ENCODE measurements at places on chromosomes 7 and 10.

DNA sequence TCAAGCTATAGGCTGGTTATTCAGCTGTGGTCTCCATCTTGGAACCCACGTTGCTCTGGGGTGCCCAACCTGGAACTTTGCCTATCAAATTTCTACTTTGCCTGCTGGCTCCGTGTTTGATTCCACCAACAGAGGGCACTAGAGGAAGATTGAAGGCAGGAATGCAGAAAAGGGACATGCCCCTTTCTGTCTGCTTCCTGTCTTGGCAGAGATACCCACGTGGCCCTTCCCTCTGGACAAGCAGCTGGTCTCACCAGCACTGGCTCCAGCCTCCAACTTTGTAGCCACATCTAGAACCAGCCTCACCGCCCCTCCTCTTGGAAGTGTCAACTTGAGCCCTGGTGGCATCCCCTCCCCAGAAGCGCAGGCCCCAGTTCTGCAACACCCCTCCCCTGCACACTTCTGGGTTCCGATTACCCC is 52.1 kb upstream of the ZNF438 start:
- peak; percentile 50 for DNase-seq

GRCh38 chr10:119221666-119222065 is 14.3 kb downstream of the GRK5 start:
- no peak for DNase-seq

DNA sequence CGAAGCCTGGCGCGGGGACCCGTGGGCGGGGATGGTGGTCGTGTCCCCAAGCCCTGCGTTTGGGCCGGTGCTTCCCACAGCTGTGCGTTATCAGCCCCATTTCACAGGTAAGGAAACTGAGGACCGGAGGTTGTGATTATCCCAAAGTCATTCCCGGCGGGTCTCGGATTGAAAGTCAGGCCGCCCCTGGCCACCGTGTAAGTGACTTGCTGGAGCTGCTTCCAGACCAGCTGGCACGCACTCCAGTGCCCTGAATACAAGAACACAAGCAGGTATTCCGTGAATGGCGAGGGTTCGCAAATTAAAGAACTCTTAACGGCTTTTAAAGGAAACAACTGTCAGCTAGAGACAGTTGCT is 675 bp upstream of the ATE1 start:
- no peak for DNase-seq

DNA sequence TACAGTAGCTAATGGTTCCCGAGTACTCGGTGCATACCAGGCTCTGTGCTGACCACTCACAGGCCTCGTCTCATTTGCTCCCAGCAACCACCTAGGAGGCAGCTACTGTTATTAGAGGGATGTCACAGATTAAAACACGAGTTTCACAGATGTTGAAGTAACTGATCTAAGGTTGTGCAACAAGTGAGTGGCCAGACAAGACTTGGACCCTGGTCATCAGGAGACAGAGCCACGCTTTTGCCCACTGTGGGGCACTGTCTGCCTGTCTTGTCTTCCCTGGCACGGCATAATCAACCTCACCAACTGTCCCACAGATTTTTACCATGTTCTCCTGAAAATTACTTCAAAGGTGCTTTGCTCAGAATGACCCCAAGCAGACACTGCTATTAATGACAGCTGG is 111.6 kb upstream of the HABP2 start:
- no peak for DNase-seq

- DNase-seq = peak; percentile 15
These were observed 55.5 kb upstream of the LHFPL3 start for GRCh38 chr7:104272767-104273384.

DNA sequence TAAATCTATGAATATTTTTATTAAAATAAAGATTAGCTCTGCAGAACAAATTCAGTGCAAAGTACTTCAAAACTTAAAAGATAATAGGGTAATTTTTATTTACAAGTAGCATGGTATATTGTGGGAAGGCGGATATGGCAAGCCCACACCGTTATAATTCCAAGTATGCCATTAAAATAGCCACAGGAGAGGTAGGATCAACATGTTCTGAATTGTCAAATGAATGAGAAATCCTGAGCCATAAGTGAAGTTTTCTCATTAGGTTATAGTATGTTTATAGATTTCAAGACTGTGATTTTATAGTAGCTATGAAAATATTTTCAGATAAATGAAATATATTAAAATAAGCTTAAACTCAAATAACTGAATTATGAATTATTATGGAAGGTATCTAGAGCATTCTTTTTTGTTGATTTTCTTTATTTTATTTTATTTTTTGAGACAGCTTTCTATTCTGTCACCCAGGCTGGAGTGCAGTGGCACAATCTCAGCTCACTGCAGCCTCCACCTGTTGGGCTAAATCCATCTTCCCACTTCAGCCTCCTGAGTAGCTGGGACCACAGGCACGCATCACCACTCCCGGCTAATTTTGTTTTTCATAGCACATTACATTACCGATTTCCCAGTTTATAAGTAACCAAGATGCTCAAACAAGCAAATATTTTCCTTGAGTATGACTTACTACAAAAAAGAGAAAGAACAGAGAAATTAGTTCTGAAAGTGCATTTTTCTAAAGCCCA is 956.6 kb downstream of the GATA3 start:
- no peak for DNase-seq

DNA sequence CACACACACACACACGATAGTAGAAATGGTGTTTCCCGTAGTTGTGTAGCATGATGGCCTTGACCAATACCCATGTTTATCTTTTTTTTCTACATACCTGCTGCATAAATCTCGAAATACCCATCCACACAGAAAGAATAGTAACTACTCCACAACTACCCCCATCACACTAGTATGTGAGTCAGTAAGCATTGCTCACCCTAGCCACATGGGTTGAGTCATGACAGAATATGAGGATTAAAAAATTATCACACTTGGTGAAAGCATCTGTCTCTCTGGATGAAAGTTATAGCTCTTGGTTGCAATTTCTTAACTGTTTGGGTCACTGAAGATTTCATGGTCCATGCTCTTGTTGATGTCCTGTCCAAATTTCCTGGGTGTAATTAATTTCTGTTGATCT is 103.4 kb upstream of the MDFIC start:
- DNase-seq = no peak

- DNase-seq = no peak
These were observed 104.5 kb downstream of the GRID1 start for GRCh38 chr10:86261941-86262687.

GRCh38 chr7:8221567-8221966 is 40.4 kb downstream of the ICA1 start:
- no peak for DNase-seq

DNA sequence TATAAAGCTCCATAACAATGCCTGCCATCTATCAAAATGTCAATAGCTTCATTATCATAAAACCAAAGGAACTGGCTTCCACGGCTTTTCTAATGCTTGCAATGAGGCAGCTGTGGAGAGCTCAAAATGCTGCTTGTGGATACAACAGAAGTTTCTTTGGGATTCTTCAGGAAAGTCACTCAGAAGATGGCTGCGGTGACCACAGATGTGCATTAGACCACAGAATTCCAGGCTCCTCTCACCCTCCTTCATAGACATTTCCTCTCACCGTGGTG is 77.2 kb downstream of the CDCA7L start:
- no peak for DNase-seq

DNA sequence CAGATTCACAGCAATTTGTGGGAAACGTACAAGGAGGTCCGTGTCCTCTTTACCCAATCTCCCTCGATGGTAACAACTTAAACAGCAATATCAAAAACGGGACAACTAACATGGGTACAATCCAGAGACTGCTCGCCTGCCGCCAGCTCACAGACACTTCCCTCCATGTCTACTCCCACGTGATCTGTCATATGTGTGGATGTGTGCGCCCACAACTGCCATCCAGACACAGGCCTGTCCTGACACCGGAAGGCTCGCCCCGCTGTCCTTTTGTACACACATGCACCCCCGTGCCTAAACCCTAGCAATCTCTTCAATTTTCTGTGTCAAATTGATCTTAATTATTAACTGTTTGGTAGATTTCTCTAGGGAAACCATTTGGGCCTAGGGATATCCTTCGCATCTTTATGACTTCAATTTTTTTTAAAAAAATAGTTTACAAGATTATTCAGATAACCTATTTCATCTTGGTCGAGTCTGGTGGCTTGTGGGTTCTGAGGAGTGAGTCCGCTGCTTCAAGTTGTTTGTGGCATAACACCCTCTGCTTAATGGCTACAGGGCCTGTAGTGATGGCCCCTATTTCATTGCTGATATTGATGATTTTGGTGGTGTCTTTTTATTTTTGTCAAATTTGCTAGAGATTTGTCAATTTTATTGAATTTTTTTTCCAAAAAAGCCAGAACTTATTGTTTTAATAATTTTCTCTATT is 260.6 kb downstream of the MAD1L1 start:
- no peak for DNase-seq

DNA sequence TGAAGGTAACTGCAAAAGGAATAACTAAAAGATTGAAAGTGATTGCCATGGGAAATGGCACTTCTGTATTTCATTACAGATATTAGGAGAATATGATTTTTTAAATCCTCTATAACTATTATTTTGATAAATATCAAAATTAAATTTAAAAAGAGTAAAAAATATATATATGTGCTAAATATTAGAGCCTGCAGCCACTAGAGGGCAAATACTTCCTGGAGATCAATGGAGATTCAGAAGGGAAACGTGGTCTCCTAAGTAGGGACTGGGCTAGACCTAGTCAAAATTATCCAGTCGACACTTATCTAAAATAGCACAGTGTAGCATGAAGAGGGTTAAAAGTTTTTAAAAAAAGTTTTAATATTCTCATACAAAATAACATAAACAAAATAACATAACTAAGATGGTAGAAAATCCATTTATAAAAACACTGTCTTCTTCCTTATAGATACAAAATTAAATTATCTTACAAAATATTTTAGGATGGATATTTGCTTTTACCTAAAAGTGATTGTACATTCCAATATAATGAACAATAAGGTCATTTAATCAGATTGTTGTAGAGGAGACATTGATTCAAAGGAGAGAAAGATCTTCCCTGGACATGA is 434.3 kb downstream of the MDFIC start:
- DNase-seq = no peak

DNA sequence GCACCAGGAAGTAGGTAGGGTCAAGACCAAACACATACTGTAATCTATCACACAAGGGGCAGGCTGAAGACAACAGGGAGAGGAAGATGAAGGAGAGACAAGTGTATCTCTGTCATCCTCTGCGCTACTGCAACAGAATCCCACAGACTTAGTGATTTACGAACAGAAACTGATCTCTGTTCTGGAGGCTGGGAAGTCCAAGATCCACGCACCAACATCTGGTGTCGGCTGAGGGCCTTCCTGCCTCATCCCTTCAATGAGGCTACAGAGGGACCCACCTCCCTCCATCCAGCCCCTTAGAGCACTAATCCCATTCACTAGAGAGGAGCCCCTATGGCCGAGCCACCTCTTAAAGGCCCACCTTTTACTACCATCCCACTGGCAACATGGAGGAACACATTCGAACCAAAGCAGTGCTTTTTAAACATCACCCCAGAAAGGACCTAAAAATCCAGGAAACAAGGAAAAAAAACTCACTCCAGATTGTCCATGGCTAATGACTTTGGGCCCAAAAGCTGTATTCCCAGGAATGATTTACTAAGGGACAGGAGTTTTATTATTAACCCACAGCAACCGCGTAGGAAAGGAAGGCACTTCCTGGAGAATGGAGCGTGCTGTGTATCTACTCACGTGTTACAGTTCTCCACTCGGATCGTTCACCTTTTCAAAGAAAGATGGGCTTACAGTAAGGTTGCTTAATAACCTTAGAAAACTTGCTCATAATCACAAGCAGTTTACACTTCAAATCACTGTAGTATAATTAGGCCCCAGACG is 4.2 kb downstream of the BNIP3 start:
- no peak for DNase-seq

GRCh38 chr10:99945263-99945662 is 64.5 kb downstream of the DNMBP start:
- DNase-seq = peak; percentile 71

GRCh38 chr10:88735661-88736060 is 24.2 kb upstream of the LIPN start:
- no peak for DNase-seq

- DNase-seq = no peak
These were observed 1.7 kb downstream of the LBX1 start for GRCh38 chr10:101227429-101228152.

DNA sequence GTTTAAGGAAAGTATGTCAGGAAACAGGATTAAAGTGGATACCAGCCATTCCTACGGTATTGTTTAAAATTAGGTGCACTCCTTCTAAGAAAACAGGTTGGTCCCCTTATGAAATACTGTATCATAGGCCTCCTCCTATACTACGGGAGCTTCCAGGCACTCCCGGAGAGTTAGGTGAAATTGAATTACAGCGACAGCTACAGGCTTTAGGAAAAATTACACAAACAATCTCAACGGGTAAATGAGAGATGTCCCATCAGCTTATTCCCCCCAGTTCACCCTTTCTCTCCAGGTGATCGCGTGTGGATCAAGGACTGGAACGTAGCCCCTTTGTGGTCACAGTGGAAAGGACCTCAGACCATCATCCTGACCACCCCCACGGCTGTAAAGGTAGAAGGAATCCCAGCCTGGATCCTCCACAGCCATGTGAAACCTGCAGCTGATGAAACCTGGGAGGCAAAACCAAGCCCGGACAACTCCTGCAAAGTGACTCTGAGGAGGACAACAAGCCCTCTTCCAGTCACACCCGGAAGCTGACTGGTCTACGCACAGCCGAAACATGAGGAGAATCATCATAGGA is 25.1 kb upstream of the GHITM start:
- no peak for DNase-seq

DNA sequence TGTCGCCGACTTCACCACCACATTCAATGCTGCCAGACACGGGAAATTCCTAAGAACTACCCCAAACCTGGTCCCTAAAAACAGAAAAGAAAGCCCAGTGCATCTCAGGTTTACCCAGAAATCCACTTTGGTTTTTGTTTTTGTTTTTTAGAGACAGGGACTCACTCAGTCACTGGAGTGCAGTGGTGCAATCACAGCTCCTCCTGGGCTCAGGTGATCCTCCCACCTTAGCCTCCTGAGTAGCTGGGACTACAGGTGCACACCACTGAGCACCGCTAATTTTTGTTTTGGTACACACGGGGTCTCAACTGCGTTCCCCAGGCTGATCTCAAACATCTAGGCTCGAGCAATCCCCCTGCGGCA is 22.8 kb downstream of the MAD1L1 start:
- DNase-seq = no peak

- DNase-seq = no peak
These were observed 442.9 kb downstream of the ARL4A start for GRCh38 chr7:13130321-13130720.

DNA sequence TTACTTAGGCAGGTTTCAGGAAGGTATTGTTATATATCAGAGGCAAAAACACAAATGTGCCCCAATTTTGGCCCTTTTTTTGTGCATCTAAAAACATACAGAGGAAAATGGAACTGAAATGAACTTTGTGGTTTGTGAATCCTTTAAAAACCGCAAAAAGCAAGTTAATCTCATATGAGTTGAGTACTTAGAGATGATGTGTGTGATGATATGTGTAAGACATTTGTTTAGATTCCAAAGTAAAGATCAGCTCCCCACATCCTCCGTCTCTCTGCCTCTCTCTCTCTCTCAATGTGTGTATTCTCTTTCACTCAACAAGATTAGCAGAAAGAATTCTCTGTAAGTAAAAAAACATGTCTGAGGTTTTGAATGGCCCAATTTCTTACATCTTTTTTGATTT is 201.9 kb downstream of the MALRD1 start:
- peak; percentile 0 for DNase-seq

All from HFF-Myc (cell line).